ENCODE measurements at places on chromosomes 7 and 10.

DNA sequence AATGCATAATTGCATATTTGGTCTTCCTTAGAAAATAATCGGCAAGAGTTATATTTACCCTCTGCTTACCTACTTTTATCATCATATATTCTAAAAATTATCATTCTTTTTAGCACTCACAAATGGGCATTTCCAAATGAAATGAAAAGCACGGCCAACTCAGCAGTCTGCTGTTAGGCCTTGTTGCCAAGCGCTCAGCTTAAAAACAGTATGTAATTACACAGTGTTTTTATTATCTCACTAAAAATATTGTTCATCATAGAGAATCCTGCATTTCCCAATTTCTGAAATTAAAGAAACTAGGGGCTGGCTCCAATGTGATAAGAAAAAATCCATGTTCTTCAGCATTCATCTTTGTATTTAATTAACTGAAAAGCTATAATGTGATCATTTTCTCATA is 391.7 kb upstream of the ADARB2 start:
- DNase-seq = no peak

DNA sequence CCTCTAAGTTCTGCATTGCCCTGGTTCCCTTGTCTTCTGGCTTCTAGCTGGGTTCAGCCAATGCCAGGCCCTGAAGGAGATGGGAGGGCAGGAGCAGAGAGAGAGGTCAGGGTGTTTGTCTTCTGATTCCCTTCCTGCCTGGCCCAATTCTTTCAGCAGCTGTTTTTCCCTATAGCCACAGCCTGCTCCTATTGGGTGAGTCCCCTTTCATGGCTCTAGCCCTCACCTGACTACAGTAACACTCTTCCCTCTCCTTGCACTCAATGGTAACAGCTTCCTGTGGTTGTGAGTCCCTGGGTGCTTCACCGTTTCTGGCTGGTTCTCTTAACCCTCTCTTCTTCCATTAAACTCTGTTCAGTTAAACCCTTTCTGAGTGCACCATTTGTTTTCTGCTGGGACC is 17.1 kb downstream of the NPFFR1 start:
- DNase-seq = no peak

GRCh38 chr7:131288450-131288849 is 39.2 kb upstream of the MKLN1 start:
- no peak for DNase-seq

GRCh38 chr10:77545585-77545984 is 92.0 kb downstream of the KCNMA1 start:
- no peak for DNase-seq

DNA sequence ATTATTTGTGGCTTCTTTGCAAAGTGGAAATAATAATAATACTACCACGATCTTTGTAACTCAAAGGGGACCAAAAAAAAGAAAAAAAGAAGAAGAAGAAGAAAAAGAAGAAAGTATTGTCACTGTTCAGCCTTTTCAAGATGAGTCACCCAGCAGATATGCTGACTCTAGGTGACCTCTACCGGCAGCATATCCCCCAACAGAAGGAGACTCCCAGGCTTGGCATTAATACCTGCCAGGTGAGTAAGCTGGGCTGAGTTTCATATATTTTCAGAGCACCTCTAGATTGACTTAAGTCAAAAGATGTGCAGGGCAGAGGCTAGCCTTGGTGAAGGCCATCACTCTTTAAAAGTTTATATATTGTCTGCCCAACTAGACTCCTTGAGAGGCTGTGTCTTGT is 30.4 kb upstream of the GPR26 start:
- no peak for DNase-seq

DNA sequence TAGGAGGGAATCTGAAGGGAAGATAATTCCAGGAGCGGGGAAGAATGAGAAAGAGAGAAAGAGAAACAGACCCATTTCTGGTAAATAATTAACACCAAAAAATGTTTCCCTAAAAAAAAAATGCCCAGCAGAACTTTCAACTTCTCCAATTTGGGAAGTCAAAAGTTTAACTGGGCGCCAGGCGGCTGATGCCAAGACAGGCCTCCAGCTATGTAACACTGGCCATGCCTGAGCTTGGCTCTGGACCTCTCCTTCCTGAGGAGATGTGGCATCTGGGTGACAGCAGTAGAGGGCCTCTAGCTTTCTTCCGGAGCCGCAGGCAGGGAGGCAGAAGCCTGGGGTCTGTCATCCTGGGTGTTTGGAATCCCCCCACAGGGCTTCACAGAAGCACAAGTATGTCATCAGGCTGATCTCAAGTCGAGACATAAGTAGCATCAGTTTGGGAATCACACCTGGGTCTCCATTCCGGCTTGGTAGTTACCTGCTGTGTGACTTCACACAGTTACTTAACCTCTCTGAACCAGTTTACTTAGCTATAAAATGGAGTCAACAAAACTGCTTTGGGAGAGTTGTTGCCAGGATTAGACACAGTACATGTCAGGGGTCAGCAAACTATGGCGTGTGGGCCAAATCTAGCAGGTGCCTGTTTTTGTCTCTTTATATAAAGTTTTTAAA is 50.5 kb upstream of the TCF7L2 start:
- no peak for DNase-seq

DNA sequence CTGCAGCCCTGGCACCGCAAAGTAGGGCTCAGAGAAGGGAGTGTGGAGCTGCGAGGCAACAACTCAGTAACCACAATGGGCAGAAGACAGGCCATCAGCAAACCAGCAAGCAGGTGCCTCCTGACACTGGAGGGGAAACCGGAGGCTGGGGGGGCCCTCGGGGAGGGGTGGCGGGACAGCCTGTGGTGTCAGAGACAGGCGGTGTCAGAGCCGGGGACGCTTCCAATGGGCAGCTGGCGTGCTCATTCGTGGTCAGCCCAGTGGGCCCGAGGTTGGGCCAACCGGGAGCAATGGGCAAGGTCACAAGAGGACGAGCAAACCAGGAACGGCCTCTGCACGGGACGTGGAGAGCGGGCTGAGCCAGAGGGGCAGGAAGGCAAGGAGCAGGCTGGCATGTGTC is 158.1 kb downstream of the MAD1L1 start:
- no peak for DNase-seq

GRCh38 chr10:113272511-113272910 is 280.3 kb upstream of the HABP2 start:
- DNase-seq = no peak

DNA sequence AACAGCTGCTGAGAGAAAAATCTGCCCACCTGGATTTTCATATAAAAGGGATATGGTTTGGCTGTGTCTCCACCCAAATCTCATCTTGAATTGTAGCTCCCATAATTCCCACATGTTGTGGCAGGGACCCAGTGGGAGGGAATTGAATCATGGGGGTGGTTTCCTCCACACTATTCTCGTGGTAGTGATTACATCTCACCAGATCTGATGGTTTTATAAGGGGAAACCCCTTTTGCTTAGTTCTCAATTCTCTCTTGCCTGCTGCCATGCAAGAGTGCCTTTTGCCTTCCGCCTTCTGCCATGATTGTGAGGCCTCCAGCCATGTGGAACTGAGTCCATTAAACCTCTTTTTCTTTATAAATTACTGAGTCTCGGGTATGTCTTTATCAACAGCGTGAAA is 20.8 kb upstream of the MKI67 start:
- no peak for DNase-seq

Data from OCI-M1 (cell line).